ENCODE measurements at places on chromosomes 1 and 21.
A peak's percentile ranks its signal among the peaks of the same experiment; 100 is the strongest.

- H3K4me3 ChIP-seq, result no peak overlapping the region
- no peak overlapping the region for H3K27ac ChIP-seq
- H3K27me3 ChIP-seq, result no peaks in the 10 kb centered on the region
- H3K36me3 ChIP-seq, result no peaks in the 10 kb centered on the region
- DNase-seq, result no peak
Observed at GRCh38 chr1:7625401-7625800, 145.7 kb upstream of the VAMP3 start.

GRCh38 chr1:154711416-154711815, 103.4 kb upstream of the ADAR start:
- DNase-seq, result no peak
- peaks cover 9% of the 10 kb centered on the region for H3K4me1 ChIP-seq
- peaks cover 11% of the 10 kb centered on the region for H3K27me3 ChIP-seq
- H3K36me3 ChIP-seq, result no peaks in the 10 kb centered on the region

GRCh38 chr1:212698467-212699103, 1.1 kb downstream of the BATF3 start:
- H3K36me3 ChIP-seq, result peaks cover 31% of the 10 kb centered on the region
- peak overlapping the region; percentile 86 for H3K4me3 ChIP-seq
- peak overlapping the region; percentile 76 for H3K27ac ChIP-seq
- DNase-seq, result no peak
- H3K27me3 ChIP-seq, result peaks cover 15% of the 10 kb centered on the region

- no peaks in the 10 kb centered on the region for H3K36me3 ChIP-seq
- no peak overlapping the region for H3K4me3 ChIP-seq
- H3K27ac ChIP-seq, result no peak overlapping the region
- no peaks in the 10 kb centered on the region for H3K27me3 ChIP-seq
- no peaks in the 10 kb centered on the region for H3K4me1 ChIP-seq
Observed at GRCh38 chr21:32089766-32090165, 189.1 kb downstream of the MIS18A start.

Measured in activated CD4-positive, alpha-beta T cell treated with anti-CD3 and anti-CD28 coated beads, Interleukin-2, amount 10 ng/mL, durations not matched to agents 24 days and 14 days (primary cell).